ENCODE measurements at places on chromosomes 1 and 21.

DNA sequence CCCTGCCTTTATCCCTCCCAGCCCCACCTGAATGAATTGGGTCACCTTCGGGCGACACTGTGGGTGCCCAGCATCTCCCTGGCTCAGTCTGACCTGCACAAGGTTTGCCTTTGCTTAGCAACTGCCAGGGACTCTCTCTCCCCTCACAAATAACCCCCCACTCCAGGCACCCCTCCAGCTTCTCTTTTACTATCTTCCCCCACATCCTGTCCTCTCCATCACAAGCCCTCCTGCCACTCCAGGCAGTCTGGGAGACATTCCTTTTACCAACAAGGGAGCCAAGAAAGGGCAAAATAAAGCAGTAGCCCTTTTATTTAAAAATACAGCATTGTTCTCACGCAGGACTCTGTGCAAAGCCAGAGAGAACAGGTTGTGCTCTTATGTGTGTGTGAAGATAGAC is 23.9 kb downstream of the LGR6 start:
- DNase-seq, result no peak

DNA sequence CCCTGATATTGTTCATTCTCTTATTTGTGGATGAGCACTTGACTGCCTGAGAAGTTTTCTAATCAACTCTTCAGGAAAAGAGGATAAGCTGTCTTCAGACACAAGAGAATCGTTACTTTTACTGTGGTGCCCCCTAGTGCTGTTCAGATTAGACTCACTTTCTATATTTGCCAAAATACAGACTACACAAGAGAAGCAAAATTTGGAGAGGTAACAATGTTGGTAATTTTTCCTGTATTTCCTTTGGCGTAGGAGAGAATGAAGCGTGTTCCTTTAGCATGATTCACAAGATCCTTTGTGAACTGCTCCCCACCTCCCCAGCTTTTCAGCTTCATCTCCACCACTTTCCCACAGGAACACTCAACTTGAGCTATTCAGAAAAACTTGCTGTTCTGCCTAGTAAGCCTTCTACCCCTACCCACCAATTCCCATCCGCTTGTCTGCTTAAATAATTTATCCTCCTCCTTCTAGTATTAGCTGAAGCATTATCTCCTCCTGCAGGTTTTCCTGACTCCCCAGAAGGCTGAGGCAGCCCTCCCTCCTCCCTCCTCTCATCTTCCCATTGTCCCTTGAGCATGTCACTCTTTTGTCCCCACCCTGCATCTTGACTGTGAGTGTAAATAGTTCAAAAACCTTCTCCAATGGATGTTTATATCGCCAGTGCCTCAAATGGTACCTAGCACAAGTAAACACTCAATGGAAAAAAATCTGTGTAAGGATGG is 4.5 kb downstream of the TNFSF4 start:
- DNase-seq, result no peak

GRCh38 chr1:211599250-211599649 is 20.3 kb upstream of the SLC30A1 start:
- DNase-seq, result no peak

GRCh38 chr21:35674895-35675470 is 385.3 kb downstream of the SETD4 start:
- DNase-seq, result no peak

DNA sequence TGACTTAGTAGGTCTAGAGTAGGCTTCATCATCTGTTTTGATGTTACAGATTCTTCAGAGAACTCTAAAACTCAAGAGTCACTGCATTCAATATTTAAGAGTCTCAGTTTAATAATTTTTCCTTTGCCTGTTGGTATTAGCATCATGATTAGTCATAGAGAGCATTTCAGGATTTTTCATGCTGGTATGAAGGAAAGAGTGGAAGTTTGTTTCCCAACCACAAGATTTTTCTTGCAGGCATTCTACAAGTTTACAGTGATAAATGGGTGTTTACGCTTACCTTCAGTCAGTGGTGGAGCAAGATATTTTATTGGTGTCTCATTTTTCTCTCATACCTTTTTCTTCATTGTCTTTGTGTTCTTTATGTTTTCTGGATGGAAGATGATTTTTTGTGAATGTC is 58.4 kb upstream of the MYOCOS start:
- no peak for DNase-seq

DNA sequence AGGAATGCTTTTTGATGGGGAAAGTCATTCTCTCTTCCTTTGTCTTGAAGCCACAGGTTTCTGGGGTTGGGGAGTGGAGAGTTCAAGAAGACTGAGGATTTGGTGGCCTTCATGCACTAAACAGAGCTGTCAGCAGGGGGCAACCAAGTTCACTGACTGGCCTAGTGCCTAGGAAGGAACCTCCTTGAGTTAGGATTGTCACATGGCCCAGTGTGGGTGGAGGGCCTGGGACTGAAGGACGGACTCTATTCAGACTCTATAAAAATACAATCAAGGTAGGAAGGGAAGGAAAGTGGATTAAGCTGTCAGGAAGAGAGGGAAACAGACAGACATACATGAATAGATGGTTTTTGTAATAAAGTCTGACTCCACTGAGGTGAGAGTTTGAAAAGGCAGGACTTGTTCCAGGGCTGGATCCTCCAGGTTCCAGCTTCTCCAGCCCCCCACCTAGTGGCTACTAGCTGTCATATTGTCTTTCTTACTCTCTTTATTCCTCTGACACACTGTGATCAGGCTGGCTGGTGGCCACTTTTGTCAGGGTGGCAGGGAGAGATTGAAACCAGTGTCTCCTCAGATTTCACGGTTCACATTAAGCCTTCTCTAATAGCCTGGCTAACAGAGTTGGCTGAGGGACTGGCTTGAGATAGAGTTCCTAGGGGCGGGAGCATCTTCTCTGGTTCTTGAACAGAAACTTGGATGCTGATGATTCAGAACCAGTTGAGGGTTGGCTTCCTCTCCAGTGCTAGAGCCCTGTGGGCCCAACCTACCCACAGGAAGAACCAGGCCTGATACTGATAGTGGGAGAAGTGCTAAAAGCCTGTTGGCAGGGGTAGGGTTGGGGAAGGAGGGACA is 4.1 kb upstream of the SH3BGRL3 start:
- DNase-seq, result peak; percentile 85

- no peak for DNase-seq
Observed at GRCh38 chr1:232769733-232770132, 35.5 kb upstream of the MAP10 start.

DNA sequence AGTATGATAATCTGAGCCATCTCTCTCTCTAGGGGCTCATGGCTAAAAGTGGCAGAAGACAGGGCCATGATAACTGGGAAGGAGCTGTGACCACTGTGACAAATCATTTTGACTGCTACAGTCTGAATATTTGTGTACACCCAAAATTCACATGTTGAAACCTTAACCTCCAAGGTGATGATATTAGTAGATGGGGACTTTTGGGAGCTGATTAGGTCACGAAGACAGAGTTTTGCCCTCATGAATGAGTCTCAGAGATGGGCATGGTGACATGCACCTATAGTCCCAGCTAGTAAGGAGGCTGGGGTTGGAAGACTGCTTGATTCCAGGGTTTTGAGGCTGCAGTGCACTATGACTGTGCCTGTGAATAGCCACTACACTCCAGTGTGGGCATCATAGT is 174.9 kb downstream of the PLD5 start:
- no peak for DNase-seq
